ENCODE measurements at places on chromosomes 7 and 10.

DNA sequence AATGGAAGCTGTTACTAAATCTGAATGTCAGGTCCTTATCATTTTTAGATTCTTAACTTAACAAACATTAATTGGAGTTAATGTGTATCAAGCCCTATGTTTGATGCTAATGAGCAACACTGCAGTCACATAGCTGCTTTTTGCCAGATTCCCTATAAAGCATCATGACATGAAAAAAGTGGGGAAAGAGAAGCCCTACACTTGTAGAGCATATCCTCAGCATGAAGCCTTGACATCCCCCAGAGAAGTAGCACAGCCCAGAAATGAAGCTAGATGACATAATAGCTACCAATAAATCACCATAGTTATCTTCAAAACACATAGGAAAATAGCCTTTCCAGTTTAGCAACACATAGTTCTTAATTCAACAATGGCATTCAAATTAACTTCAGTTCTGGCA, 49.2 kb upstream of the CDK1 start:
- no peak for DNase-seq

DNA sequence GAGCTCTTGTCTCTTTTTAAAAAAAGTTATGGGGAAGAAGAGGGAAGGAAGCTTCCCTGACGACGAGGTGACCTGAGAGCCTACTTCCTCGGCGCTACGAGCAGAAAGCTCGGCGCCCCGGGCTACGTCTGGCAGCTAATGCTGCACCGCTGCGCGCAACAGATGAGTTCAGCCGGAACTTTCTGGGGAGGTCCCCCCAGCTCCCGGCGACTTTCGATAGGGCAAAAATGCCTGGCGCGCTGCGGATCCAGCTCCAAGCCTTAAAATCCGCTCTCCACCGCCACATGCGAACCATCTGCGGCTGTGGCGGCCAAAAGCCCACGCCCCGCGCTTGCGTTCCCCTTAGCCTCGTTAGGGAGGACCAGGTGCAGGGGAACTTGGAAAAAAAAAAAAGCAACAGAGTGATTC, 621 bp downstream of the P4HA1 start:
- peak; percentile 6 for DNase-seq

GRCh38 chr10:35237766-35238512, 98.4 kb upstream of the CCNY start:
- no peak for DNase-seq

DNA sequence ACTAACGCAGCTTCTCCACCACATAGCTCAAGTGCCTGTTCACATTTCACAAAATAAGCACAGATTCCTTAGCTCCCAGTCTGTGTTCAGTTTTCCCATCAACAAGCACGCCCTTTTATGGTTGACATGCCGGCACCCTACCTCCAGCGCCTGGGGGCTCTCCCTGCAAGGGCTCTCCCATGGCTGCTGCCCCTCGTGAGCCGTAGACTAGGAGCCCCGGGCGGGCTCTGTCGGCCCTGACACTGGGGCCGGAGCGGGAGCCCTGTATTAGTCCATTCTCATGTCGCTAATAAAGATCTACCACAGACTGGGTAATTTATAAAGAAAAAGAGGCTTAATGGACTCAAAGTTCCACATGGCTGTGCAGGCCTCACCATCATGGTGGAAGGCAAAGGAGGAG, 34.0 kb upstream of the PRKAR1B start:
- DNase-seq: no peak

GRCh38 chr7:26102176-26102575, 49.8 kb upstream of the NFE2L3 start:
- no peak for DNase-seq

DNA sequence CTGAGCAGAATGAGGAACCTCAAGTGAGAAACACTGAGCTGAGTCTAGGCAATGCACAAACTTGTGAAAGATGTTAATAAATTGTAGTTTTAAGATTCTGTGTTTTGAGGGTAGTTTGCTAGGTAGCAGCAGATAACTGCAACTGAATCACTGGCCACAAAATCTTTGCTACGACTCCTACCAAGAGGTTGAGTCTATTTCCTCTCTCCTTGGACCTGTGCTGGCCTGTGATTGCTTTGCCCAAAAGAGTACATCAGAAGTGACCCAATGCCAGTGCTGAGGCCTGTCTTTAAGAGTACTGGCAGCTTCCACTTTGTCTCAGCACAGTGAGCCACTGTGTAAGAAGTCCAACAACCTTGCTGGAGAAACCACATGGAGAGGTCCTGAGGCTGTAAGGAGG, 11.9 kb upstream of the TSPAN13 start:
- no peak for DNase-seq

DNA sequence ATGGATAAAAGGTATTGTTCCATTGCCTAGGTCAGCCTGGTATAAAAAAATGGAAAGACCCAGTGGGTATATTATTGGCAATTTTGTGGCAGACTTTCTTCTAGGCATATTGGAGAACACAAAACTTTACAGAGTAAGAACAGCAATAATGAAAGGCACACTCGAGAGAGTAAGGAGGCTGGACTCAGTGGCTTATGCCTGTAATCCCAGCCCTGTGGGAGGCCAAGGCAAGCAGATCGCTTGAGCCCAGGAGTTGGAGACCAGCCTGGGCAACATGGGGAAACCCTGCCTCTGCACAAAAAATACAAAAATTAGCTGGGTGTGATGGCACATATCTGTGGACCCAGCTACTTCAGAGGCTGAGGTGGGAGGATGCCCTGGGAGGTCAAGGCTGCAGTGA, 158.2 kb downstream of the FAM107B start:
- no peak for DNase-seq

DNA sequence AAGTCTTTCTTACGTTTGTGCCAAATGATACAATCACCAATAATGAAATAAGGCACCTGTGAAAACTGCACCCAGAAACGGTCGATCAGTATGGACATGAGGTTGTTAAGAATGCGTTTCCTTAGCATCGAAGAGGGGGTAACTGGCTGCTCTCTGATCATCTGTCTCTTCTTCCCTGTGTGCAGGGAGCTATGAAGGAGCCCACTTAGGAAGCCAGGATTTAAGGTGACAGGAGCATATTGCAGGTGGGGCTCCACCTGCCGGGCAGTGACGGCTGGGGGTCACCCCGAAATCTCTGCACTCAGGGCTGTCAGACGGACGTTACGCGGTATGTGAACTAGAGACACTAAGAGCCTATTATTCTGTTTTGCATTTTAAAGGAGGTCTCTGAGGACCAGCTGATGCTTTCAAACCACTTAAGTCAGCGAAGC, 64.5 kb downstream of the CARD11 start:
- peak; percentile 10 for DNase-seq

DNA sequence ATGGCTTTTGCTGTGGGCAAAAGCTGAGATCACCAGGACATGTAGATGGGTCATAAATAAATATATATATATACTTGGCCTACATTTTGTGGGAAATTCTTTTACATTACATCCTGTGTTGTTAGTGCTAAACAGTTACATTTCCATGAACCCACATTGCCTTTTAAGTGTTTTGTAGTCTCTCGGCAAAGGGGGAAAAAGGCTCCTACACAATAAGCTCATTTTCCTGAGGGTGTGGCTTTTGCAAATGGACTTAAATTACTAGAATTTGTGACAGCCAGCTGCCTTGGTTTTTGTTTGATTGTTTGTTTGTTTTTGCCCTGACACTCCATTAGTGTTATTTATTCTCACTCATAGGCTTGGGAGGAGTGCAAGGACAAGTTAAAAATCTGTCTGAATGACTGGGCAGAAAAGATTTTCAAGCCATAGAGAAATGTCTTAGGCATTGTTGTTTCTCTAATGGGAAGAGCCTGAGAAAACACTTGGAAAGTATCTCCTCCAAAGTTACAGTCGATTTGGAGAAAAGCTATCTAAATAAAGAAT, 128.8 kb downstream of the DGKB start:
- DNase-seq: no peak

- no peak for DNase-seq
Measured at GRCh38 chr7:148521271-148521670, 69.3 kb upstream of the C7orf33 start.

- DNase-seq: no peak
Measured at GRCh38 chr10:35346248-35346647, 9.9 kb downstream of the CCNY start.

DNA sequence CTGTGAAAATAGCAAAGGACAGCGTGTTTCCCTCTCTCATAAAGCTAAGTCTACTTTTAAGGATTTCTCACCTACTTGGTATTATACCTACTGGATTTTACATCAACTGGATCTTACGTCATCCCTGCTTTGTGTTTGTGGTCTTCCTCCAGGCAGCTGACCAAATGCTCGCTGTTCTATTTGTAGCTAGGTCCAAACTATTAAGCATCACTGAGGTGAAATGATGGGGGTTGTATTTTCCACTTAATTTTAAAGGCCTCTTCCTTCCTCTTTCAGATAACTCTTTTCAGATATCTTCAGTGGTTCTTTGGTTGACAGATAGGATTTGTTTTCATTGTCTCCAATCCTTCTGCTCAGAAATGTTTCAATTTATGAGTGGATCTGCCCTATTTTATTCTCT, 169.7 kb downstream of the RNLS start:
- DNase-seq: no peak

DNA sequence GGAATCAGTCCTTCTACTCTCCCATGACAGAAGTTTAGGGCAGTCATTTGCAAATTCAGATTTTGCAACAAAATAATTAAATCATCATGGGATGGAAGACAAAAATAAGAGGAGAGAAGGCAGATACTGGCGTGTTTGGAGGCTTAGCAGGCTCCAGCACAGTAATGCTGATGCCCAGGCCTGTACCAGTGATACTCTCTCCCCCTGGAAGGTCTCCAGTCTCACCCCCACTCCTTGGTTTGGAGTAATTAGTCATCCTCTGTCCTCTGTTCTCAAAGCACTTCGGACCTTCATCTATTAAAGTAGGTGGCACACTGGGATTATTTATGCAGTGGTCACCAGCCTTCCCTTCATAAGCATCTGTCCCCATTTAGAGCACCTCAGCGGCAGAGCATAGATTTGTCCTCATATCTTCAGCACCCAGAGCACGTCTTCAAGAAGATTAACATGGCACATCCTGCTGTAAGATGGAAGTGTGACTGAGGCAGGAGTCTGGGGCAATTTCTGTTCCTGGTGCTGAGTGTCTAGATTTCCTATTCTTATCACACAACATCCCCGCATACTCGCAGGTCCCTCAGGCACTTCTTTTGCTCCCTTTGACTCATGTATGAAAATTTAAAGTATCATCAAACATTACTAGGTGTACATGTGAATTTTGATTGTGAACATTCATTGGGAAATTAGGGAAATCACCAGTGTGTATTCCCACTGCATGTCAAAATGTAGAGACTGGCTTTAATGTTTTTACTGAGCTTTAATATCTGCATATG, 31.3 kb upstream of the TRIL start:
- DNase-seq: no peak

GRCh38 chr10:22564060-22564459, 150.3 kb downstream of the PIP4K2A start:
- DNase-seq: no peak

GRCh38 chr10:49112851-49113250, 2.5 kb downstream of the VSTM4 start:
- no peak for DNase-seq

DNA sequence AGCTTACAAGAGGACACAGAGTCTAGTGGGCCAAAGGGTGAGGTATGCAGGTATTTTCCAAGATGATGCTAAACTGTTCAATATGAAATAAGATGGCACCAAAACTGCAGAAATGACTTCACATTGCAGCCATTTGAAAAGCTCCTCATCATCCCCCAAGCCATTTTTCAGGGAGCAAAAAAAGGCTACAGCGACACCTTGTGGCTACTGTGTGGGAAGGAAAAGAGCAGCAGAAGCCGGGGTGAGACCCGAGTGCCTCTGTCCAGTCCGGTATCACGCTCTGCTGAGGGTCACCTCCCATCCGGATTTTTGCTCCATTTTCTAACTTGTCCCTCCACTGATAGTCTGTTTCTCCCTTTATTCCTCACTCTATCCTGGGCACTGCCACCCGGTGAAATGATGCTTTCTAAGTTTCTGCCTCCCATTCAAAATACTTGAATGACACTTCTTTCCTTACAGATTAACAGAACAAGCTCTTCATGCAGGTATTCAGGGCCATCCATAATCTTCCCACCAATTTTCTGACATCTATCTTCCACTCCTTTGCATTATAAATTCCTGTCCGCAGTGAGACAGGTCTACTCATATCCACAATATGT, 220.2 kb downstream of the DGKI start:
- no peak for DNase-seq

DNA sequence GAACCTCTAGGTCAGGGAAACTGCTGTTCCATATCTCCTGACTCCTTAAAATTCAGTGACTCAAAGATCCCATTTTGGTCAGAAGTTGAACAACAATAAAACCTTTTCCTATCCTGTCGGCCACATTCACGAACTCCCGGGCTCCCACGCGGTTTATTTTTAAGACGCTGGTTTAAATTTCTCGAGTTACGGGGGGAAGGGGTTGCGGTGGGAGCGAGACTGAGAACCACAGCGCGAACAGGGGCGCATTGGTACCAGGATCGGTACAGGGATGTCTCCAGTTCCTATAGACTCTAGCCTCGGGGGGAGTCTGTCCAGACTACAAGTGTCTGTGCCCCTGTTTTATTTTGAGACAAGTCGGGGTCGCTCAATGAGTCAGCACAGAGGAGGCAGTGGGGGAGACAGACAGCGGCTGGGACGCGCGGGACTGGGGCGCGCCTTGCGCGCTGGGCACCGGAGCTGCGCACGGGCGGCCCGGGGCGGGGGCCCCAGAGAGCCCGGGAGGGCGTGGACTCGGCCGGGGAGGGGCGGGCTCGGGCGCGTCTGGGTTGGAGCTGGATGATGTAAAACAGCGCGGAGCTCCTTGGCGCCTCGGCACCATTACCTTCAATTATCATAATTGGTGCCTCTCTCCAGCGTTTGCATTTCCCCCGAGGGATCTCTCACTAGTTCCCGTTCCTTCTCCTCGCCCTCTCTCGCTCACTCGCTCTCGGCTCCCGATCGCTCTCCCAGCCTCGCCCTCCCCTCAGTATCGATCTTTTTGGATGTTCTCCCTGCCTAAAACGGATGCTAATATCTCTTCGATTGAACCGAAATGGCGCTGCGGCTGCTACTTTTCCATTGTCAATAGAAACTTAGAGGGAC, 8.7 kb upstream of the BAMBI start:
- peak; percentile 9 for DNase-seq

- DNase-seq: no peak
Measured at GRCh38 chr10:29431711-29432110, 142.8 kb downstream of the LYZL1 start.

DNA sequence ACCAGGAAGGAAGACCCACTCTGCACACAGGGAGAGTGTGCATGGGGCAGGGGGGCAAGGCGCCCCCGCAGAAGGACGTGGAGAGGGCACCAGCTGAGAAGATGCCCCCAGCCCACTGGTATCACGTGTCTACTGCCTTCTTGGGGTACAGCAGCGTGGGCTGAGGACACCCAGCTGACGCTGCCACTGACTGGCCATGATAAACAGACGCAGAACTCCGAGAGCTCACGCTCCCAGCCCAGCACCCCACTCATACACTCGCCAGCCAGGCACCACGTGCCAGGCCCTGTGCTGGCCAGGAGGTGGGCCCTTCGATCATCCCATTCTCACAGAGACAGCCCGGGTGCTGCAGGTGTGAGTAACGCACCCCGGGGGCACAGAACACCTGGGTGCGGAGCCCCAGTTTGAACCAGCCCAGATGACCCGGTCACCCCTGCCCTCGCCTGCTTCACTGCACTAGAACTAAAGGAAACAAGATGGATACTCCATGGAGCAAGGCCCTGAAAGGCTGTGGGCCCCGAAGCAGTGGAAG, 199.8 kb downstream of the MAD1L1 start:
- no peak for DNase-seq
